ENCODE measurements at places on chromosomes 3 and 15.
A peak's percentile ranks its signal among the peaks of the same experiment; 100 is the strongest.

DNA sequence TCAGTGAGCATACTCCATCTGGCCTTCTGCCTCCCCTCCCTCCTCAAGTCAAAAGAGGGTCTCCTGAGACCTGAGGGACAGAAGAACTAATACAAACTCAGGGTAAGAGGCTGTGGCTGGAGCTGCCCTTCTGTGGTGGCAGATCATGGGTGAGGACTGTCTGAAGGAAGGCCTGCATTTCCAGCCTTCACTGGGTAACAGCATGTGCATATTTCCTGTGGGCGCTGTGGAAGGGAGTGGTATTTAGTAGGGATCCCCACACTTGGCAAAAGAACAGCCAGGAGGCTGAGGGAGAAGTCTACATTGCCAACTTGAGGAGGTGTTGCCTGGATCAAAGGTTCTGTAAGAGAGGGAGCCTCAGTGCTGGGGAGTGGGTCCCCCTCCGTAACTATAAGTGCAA, 10.1 kb upstream of the ESYT3 start:
- DNase-seq = no peak

GRCh38 chr3:156300929-156301840, 180.8 kb downstream of the KCNAB1 start:
- no peak for DNase-seq

DNA sequence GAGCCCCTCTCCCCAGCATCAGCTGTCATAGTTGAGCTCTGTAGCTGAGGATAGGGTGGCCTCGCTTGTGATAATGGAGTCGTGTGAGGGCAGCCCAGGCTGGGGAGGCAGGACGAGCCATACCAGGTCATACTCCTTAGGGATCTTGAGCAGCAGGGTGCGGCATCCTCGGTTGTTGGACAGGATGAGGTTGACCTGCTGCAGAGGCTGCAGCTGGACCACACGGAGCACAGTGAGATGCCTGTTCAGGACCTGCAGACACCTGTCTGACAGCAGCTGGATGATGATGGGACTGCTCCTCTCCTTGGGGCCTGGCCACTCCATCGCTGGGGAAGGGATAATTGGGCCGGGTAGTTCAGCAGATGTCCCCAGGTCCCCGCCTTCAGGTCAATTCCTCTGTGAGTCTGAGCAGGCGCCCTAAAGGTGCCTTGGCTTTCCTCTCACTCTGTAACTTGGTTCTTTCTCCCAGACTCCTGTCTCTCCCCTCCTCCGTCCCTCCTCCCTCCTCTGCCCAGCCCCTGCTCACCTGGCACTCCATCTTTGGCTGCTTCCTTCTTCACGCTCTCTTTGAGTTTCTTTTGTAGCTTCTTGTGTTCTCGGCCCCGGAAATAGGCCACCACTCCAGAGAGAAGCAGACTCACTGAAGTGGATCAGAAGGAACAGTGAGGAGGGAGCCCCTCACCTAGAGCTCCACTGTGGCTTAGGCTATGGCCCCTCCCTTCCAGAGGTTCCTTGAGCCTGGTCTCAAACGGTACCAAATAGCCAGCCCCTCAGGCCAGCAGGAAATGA, 7.8 kb downstream of the DUOX2 start:
- DNase-seq = no peak

DNA sequence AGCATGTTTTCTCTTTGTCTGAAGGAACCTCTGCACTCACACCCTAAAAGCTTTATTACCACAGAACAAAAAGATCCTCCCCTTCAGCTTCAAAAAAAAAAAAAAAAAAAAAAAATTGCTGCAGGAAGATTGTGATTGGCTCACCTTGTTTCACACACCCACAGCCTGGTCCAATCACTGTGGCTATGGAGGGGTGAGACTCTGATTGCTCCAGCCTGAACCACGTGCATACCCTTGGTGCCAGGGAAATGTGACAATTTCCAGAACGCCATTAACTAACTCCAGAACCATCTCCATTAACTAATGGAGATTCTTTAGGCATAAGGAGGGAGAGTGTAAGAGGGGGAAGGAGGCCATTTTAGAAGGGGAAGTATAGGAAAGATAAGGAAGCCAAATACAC, 106.5 kb upstream of the CRBN start:
- DNase-seq = no peak

GRCh38 chr3:48505146-48505545, 1.2 kb upstream of the SHISA5 start:
- no peak for DNase-seq

DNA sequence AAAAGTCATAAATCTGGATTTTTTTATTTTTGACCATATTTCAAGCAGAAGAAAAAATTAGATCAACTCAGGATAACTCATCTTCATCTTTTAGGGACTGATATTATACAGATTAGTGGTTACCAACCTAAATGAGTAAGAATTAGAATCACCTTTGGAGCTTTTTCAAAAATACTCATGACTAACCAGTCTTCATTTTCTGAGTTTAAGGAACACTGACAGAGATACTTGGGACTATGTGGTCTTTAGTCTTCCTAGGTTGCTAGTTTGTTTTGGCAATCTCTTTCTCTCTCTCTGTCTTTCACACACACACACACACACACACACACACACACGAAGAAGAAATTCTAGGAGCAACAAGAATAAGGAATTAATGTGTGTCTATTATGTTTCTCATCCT, 50.1 kb downstream of the TMOD3 start:
- no peak for DNase-seq

- no peak for DNase-seq
These were observed 133.0 kb upstream of the NECTIN3 start for GRCh38 chr3:110938629-110939028.

DNA sequence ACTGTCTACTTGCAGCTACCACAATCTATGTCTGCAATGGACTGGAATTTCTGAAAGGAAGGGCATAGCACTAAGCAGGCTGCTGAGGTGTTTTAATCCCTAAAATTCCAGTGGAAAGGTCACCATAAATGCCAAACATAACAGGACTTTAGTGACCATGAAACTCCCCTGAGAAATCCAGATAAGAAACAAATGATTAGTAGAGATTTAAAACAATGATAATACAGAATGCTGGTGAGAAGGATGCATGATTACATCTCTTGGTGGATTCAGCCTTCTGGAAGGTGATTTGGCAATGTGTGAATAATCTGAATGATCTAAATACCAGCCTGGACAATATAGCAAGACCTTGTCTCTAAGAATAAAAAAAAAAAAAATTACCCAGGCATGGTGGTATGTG, 475.0 kb upstream of the CBLB start:
- DNase-seq = no peak

- no peak for DNase-seq
These were observed 160.7 kb downstream of the STAC start for GRCh38 chr3:36540888-36541518.

DNA sequence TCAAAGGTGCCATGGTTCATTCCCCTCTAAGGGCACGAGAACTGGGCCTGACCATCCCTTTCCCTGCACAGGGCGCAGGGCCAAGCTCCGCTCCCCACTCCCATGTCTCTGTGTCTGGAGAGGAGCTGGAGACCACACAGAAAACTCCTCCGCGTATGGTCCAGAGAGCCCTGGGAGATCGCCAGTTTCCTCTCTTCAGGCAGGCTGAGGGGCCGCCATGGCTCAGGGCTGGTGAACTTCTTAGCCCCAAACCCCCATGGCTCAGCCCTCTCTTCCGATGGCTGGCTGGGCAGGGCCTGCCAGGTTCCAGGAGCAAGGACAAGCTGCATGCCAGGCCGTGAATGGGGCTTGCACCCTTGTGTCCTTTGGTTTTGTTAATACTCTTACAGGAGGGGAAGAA, 52.9 kb downstream of the EXOG start:
- no peak for DNase-seq

- no peak for DNase-seq
These were observed 105.2 kb upstream of the EPHA3 start for GRCh38 chr3:89002191-89002590.

GRCh38 chr3:123089611-123090331, 22.9 kb downstream of the PDIA5 start:
- DNase-seq = peak; percentile 69

DNA sequence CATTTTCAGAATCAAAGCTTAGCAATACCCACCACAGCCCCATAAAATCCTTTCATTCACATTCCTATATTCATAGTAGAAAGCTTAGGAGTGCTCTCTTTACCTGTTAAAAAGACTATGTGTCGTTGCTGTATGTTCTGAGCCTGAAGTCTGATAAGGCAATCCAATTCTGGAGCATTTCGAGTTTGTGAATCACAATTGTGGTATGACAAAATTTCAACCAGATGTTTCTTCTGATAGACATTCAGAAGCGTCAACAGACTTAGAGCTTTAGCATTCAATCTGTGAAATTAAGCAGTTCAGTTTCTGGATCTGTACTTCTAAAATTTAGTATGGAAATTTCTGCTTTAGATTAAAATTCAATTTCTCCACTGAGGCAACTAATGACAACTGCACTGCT, 58.3 kb downstream of the TASOR start:
- DNase-seq = no peak

- DNase-seq = no peak
These were observed 31.2 kb upstream of the USP3 start for GRCh38 chr15:63473007-63473748.

- no peak for DNase-seq
These were observed 876.1 kb upstream of the GBE1 start for GRCh38 chr3:82637574-82637973.

DNA sequence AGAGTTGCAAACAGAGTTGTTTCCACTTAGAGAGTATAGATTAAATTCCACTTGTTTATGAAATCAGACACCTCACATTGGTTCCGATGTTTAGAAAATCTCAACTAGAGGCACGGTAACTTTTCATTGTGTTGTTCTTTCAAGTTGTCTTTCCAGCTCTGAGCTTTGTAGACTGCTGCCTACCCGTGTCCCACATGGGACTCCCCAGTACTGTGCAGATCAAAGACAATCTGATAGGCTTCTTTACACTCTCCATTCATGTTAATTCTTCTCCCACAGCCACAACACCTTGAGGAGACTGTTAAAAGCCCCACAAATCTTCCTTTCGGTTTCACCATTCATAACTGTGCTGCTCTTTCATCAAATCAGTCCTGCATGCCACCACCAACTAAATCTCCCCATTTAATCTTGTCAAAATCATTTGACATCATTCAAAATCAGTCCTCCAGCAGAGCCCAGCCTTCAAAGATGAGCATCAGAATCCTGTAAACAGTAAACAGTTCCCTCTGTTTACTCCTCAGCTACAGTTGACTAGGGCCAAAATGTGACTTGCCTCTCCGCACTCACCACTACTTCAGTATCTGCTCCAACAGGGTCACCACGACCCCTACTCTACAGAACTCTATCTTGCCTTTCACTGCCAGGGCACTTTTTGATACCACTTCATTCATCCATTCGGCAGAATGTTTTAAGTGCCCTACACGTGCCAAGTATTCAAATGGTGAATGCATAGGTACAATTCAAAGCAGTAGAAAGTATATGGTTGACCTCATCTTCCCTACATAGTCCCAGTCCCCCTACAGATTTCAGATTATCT, 8.3 kb downstream of the ANXA2 start:
- no peak for DNase-seq

- no peak for DNase-seq
These were observed 86.4 kb downstream of the SYNPR start for GRCh38 chr3:63364495-63364894.

DNA sequence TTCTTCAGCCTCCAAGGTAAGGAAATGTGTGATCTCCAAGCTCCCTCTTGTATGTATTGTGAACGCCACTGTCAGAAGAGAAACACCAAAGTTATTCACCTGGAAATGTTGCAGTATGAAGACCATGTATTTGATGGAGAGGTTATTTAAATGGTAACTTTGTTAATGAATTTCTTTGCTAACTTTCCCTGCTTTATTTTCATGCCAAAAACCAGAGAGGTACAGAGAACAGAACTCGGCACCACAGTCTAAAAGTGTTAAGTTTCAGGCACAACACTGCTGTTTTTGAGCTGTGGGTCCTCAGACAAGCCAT, 73.1 kb upstream of the TNFSF10 start:
- no peak for DNase-seq

DNA sequence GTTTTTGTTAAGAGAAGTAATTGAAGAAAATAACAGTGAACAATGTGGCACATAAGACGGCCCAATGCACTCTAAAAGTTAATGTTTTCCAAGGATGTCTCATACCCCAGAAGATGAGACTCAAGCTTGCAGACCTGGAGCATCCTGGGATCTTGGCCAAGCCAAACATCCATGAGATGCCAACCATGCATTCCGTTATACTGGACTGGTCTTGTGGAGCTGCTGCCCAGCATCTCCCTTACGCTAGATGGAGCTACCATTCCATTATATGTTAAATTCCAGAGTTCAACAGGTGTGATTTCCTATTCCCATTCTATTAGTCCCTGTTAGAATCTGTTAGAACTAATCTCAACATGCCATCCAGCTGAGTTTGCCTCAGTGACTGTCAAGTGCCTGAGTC, 181.8 kb downstream of the PDCD6IP start:
- no peak for DNase-seq

DNA sequence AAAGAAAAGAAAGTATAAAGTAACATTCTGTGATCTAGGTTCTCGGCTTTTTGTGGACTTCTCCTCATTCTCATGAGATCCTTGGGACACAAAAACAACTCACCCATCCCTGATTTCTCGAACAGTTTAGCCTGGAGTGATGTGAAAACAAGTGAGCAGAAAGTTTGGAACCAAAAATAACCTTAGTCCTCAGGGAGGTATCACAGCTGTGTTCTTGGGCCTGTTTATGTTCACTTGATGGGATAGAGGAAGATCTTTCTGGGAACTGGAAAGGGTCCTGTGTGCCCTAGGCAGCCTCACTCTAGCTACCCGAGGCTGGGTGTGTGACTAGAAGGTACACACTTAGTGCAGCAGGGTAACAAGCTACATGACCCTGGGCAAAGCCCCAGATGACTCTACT, 308.8 kb upstream of the PDZRN3 start:
- no peak for DNase-seq

DNA sequence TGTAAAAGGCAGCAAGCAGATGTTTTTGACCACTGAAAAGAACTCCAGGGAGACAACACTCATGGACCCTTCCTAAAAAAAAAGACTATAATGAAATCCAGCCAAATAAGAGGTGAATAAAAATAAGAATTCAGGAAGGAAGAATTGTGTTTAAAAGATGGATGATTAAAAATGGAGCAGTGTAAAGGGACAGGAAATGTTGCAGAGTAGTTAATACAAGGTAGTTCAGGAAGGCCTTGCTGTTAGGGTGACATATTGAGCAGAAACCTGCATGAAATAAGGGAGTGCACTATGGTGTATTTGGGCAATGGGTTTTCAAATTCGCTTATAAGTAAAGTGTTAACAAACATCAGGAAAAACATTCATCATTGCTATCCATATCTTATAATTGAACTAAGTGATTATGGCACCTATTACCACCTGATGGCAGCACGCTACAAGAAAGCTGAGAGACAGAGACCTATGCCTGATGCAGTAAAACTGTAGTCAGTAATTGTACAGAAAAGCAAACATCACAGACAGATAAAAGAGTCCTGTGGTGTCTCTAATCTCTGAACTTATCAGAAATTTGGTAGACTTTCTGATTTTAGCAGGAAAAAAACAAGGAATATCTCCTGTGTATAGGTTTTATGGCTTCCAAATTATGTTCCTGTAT, 5.8 kb upstream of the DBR1 start:
- DNase-seq = no peak

- no peak for DNase-seq
These were observed 102.7 kb downstream of the SLCO3A1 start for GRCh38 chr15:91956026-91956723.

GRCh38 chr3:139243710-139244109, 100.1 kb upstream of the MRPS22 start:
- no peak for DNase-seq

GRCh38 chr15:57667171-57667849, 39.2 kb upstream of the POLR2M start:
- no peak for DNase-seq
